Frontal cortex (tissue), 4 donors: ENCODE measurements at places on chromosomes 1 and 21. TPM values are rescaled to one million over a fixed set of nuclear protein-coding genes. Genes with fewer than 3 reads are reported as not detected.

Gene MTMR11
- 2.0 TPM for total RNA-seq

DNA sequence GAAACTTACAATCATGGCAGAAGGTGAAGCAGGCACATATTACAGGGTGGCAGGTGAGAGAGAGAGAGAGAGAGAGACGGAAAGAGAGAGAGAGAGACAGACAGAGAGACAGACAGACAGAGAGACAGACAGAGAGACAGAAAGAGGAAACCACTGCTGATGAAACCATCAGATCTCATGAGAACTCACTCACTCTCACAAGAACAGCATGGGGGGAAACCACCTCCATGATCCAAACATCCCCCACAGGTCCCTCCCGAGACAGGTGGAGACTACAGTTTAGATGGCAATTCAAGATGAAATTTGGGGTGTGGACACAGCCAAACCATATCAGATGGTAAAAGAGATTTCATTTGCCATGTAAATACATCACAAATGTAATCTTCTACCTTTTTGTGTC, 708.1 kb downstream of the MRPL39 start:
- no peak for DNase-seq

Gene DIO1
- total RNA-seq = not detected

DNA sequence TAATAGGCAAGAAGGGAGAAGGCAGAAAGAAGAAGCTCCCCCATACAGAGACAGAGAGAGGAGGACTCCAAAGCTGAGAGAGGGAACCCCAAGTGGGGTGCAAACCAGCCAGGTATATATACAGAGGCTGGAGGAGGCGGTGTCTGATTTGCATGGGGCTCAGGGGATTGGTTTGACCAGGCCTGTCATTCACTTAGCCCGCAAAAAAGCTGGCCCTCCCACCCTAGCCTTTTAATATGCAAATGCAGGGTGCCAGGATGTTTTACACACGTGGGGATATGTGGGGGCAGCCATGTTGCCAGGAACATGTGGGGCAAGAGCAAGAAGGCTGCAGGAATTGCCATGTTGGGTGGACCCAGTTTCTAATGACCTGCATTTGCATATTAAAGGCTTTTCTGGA, 37.0 kb upstream of the TENT5B start:
- DNase-seq = no peak

DNA sequence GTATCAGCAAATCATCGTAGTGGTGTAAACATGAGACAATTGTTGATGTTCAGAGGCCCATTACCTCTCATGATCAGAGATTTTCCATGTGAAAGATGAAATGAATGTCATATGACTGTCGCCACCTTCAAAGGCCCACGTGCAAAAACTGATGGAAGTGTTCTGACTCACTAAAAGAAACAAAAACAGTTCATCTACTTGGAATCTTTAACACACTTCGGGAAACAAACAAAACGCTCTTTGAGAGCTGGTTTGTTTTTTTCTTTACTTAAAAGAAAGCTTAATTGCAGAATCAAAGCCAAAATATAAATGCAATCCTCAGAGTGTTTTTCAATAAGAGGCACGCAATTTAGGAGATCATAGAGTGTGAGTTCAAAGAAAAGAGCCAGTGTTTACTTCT, 100.8 kb downstream of the PLPPR4 start:
- no peak for DNase-seq

Gene APP
- total RNA-seq = 549 TPM

- DNase-seq = no peak
Measured at GRCh38 chr1:207711285-207711684, 40.6 kb upstream of the CD46 start.

DNA sequence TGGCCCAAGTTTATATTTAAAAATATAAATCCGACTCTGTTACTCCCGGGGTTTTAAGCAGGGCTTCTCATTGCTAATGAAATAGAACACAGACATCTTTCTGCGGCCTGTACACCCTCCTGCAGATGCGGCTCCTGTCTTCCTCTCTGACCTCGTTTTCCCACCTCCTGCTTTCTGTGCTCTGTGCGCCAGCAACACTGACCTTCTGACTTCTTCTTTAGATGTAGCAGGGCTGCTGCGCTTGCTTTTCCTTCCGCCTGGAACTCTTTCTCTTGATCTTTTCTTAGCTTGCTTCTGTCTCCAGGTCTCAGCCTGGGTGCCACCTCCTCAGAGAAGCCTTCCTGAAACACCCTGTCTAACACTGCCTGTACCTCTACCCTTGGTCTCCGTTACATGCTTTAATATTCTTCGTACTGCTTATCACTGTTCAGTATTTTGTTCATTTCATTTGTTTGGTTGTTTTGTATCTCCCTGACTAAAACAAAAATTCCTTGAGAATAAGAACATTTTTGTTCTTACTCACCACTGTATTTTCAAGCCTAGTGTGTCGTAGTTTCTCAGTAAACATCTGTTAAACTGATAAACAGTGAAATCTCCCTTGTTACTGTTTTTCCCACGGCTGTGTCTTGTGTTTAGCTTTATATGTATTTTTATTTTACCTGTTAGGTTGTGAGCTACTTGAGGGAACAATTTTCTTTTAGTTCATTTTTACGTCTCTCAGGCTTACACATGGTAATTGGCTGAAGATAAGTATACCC, 79.0 kb downstream of the ST3GAL3 start:
- no peak for DNase-seq

DNA sequence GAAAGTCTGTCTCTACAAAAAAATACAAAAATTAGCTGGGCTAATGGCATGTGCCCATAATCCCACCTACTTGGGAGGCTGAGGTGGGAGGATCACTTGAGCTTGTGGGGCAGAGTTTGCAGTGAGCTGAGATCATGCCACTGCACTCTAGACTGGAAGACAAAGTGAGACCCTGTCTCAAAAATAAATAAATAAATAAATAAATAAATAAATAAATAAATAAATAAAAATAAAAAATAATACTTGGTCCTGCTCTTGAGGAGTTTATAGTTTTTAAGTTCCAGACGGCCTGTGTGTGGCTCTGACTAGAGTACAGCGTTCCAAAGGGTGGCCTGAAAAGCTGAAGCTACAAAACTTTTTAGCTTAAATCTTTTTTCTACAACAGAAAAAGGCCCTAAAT, 35.1 kb downstream of the PCSK9 start:
- DNase-seq = no peak

Gene MNDA
- total RNA-seq = 2.0 TPM

Gene SYNC
- 3.7 TPM for total RNA-seq

DNA sequence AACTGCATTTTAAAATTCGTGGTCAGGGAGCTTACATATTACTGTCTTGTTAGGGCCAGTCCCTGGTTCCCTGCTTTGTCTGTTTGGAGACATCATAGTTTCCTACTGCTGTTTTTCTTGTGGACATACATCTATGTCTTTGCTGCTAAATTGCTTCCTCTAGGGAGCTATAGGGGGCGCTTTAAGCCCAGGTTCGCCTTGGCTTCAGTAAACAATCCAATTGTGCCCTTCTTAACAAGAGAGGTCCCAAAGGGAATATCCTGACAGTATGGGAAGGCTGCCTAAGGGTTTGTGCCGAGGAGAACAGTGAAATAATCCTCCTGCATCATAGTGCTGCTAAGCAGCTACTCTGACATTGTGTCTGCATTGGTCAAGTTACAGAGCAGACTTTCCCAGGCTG, 112.5 kb downstream of the USH2A start:
- DNase-seq = no peak

- DNase-seq = no peak
Measured at GRCh38 chr1:22249928-22250680, 107.2 kb upstream of the WNT4 start.

- DNase-seq = no peak
Measured at GRCh38 chr1:228094432-228095016, 8.6 kb downstream of the C1orf35 start.

- DNase-seq = no peak
Measured at GRCh38 chr21:25490742-25491141, 116.5 kb downstream of the MRPL39 start.

Gene ASCL5
- total RNA-seq = not detected

- peak; percentile 42 for DNase-seq
Measured at GRCh38 chr1:155207806-155208540, at the start of gene THBS3. TSS of gene THBS3 (minus strand) at chr1:155207897. CDS start at chr1:155207876, 21 bp downstream.

Gene OR2L5
- total RNA-seq = 0.41 TPM
